ENCODE measurements at places on chromosomes 1 and 21. TPM values are rescaled to one million over a fixed set of nuclear protein-coding genes. Genes with fewer than 3 reads are reported as not detected.

CLCNKB gene
- not detected for total RNA-seq

MCOLN3 gene
- 3.5 TPM for total RNA-seq

MCOLN2 gene
- 15.0 TPM for total RNA-seq

SH2D1B gene
- not detected for total RNA-seq

OLFML2B gene
- not detected for total RNA-seq

DNA sequence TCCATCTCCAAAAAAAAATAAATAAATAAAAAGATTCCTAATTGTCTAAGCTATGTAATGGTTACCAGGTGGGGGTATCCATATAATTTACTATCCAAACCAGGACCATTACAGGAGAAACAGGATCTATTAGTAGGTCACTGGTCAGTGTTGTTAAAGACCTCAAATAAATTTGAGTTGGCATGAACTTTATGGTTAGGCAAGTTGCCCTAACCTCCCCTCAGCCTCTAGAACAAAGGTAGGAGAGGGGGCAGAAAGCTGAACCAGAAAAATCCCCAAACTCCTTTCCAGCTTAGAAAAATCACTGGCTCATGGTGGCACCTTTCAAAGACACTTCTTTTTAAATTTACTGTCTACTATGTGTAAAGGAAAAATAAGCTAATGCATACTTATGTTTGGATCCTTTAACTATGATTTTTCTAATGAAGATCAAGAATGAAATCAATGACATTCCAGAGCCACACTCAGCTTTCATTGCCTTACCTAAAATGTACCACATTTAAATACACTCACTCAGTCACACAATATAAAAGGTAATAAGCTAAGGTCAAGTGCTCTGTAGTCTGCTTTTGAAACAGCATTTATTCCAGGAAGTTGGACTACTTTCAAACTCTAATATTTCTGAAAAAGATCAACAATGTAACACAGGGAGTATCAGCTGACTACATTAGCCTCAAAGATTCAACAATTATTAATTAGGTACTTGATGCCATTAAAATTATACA, 13.8 kb downstream of the EIF4G3 start:
- DNase-seq = no peak

GRCh38 chr21:27024301-27024700, 57.4 kb upstream of the ADAMTS5 start:
- no peak for DNase-seq

GRCh38 chr1:50174101-50174500, 65.4 kb downstream of the ELAVL4 start:
- no peak for DNase-seq

GRCh38 chr1:231020816-231021215, 19.2 kb downstream of the FAM89A start:
- no peak for DNase-seq

GRCh38 chr1:239263801-239264200, 122.6 kb upstream of the CHRM3 start:
- DNase-seq = no peak

DNA sequence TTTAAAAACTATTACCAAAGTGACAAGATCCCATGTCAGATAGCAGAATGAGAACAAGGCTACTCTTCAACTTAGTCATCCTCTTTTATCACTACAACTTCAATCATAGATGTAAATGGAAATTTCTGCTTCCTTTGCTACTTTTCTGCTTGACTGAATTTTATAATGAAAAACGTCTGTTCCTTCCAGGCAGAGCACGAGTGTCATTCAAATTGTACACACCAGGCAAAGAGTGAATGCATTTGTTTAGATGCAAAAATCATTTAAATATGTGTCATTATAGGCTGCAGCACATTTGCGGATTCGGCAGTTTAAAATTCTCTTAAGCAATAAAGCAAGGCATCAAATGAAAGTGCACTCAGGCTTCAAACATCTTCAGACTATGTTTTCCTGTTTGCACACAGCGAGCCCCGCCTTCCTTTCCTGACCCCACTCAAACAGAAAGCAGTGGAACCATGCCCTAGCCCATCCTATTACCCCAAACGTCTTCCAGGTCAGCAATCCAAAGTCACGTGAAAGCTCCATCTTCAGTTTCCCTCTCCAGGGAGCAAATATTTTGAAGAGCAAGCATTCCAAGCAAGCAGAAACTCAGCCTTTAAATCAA, 99.6 kb downstream of the APP start:
- DNase-seq = peak; percentile 60

DNA sequence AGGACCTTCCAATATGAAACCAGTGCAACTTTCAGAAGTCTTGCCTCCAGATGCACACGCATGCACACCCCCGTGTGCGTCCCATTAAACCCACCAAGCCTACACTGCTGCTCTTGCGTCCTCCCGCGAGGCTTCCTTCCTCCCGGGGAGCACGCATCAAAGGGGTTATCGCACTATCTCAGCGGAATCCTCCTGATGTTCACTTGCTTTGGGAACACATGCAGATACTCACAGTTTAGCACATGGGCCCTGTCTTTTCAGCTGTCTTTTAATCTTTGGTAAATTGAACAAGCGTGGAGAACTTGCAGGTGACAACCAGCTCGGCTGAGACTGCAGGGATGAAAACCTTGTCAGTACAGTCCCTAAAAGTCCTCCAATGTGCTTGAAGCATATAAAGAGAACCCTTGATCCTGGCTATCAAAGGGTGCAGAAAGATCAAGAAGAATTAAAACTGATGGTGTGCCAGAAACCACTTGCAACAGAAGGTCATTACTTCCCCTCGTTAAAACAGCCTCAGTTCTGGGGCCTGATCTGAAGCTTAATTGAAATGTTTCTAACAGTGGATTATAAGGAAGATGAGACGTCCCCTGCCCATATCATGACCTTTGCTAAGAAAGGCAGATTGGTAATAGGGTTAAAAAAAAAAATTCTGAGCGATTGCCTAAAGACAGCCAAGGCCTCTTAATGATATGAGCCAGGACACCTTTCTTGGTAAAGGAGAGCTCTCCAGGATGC, 149.4 kb upstream of the LMO4 start:
- DNase-seq = no peak

GRCh38 chr1:229266832-229267500, 3.9 kb upstream of the RAB4A start:
- no peak for DNase-seq

GRCh38 chr1:204361341-204361771, 1.6 kb upstream of the PLEKHA6 start:
- no peak for DNase-seq

GRCh38 chr1:201944002-201944401, 2.3 kb downstream of the LMOD1 start:
- no peak for DNase-seq

DNA sequence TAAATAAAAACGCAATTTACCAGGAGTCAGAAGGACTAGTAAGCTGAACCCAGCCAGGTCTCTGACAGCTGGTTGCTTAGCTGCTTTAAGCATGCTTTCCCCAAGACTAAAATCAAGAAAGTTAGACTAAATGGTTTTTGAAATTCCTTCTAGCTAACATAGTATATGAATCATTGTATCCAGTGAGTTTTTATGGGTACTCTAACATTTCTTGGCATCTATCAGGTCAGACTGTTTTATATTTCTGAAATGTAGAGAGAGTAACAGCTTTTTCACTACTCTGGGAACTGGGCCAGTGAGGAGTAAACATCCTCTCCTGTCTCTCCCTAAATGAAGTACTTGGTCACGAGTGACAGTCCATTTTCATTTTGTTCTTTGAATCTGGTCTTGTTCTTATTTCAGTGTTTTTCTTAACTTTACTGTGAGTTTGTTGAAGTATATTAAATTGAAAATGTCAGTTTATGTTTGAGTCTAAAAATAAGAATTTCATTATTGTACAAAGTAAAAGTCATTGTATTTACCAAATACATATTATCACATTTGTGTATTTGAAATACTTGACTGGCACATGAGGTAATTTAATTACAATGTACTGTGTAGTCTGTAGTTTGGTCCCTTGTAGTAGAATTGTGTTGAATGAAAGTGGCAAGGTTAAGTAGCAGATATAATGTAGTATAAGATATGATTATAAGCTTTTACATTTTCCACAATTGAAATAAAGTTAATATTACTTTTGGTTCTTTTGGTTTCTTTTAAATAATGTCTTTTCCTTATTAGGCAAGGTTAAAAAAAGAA, 47.6 kb downstream of the PKN2 start:
- no peak for DNase-seq

DNA sequence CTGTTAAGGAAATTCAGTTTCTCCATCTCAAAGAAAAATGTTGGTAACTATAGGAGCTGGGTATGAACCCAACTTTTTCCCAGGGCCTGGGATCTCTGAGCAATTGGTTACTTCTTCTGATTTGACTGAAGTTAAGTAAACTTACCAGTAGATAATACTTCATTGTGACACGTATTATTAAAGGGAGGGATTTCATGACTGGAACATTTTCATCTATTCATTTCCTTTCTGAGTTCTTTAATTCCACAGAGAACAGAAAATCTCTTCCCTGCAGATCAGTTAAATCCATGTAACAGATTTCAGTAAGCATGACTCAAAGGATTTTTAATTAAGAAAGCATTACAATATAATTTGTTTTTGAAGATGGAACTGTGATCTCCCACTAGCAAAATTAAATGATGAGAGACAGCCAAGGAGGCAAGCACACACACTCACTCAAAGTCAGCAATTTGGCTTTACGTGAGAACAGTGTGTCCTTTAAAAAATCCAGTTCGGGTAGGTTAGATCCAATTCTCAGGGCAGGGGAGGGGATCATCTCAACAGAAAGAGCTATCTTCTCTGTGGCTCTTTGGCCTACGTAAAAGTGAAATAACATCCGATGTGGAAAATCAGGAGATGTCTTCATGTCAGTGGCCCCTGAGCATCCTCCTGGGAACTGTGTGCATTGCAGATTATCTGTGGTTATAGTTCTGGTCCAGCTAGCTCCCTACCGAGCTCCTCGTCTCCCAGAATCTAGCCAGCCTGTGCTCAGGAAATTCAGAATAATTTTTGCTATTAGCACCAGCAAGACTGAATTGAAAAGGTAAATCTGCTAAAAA, 10.8 kb upstream of the MYOC start:
- no peak for DNase-seq

GRCh38 chr1:204348242-204348641, 11.5 kb downstream of the PLEKHA6 start:
- DNase-seq = no peak

- DNase-seq = no peak
Observed at GRCh38 chr1:157352817-157353408, 199.4 kb downstream of the FCRL5 start.

- DNase-seq = peak; percentile 26
Observed at GRCh38 chr1:55150880-55151588, 64.1 kb downstream of the USP24 start.

DNA sequence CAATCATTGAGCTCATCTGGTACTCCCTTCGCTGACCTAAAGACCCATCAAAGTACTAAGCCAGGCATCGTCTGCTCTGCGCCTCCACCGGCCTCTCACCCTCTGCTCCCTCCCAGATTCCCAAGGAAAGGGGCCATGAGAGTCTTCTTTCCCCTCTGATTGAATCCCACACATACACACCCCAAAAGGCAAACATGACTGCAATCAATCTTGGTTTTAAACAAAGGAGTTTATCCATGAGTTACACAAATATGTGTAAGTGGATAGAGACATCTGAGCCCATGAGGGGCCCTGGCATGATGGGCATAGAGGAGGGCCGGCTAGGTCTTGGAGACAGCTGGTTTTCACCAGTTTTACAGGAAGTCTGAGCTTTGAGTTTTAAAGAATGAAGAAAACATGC, 50.9 kb downstream of the CAPN2 start:
- no peak for DNase-seq

DNA sequence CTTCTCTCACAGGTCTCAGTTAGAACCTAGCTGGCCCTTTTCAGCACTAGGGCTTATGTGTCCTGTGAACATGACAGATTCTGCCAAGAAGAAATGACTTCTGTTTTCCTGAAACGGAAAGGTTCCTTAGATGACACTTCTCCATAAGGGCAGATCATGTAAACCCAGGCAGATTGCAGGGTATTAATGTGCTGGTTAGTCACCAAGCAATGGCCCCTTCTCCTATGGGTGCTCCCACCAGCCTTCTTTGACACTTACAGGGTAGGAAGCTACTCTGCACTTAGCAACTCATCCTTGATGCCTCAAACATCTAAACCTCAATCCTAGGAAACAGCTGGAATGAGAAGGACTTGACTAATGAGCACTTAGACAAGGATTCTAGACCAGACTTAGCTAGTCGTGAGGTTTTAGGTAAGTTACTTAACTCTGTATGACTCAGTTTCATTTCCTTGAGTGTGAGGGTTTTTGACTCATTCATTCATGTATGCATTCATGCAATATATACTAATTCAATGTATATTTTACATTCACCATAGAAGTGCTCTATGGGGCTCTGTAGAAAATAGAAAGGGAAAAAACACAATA, 74.1 kb upstream of the PLXNA2 start:
- no peak for DNase-seq

GRCh38 chr1:15231714-15232201, 15.3 kb upstream of the FHAD1 start:
- peak; percentile 36 for DNase-seq

- no peak for DNase-seq
Observed at GRCh38 chr1:157485793-157486192, 66.5 kb downstream of the FCRL5 start.

- DNase-seq = no peak
Observed at GRCh38 chr1:44717156-44717555, 13.8 kb downstream of the RNU5D-1 start.

DNA sequence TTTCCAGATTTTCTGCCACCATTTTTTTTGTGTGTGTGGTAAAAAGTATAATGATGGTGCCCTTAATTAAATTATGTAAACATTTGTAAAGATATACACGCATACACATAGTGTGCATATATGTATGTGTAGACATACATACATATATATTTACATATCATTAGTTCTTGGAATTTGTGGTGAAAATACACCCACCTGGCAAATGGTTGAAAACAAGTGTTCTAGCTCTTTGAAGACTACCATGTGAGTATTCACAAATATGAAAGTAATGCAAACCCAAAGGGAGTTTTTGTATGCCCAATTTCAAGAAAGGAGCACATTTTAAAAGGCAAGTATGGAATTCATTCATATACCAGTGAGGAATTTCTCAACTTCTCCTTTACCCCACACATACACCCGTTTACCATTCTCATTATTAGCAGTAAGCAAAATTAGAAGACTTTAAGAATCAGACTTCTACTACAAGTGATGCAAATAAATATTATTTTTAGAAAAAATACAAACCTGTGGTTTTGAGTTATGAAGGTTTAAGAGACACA, 8.0 kb downstream of the RABGAP1L start:
- no peak for DNase-seq

Data from activated CD4-positive, alpha-beta T cell treated with anti-CD3 and anti-CD28 coated beads, Interleukin-2, amount 10 ng/mL, durations not matched to agents 7 days and 5 days (primary cell).